ENCODE measurements at places on chromosomes 16 and 17.
A peak's percentile ranks its signal among the peaks of the same experiment; 100 is the strongest.

GRCh38 chr16:88424587-88425235 lies 28.4 kb upstream of the ZFPM1 start:
- no peak for DNase-seq

GRCh38 chr16:35687071-35687470 lies 2227.7 kb downstream of the TP53TG3F start:
- DNase-seq = no peak

DNA sequence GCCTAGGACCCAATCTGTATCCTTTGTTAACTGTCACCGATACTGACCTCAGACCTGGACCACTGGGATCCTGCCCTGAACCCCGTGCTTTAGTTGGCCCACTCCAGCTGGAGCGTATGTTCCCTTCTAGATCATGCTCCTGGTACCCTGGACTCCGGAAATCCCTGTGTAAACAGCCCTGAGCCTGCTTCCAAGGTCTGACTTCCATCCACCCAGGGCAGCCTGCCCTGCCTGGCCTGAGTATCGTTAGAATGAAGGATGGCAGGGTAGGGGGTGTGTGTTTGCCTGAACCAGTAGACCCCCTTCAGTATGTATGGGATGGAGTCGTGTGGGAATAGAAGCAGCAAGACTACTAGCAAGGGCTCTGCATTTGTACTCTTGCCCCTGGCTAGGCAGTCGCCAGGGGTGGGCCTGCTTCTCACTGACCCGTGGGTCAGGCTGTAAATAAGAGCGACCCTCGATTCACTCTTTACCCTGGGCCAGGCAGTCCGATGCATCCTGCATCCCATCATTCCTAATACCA lies 691 bp upstream of the TMEM98 start:
- DNase-seq = no peak

DNA sequence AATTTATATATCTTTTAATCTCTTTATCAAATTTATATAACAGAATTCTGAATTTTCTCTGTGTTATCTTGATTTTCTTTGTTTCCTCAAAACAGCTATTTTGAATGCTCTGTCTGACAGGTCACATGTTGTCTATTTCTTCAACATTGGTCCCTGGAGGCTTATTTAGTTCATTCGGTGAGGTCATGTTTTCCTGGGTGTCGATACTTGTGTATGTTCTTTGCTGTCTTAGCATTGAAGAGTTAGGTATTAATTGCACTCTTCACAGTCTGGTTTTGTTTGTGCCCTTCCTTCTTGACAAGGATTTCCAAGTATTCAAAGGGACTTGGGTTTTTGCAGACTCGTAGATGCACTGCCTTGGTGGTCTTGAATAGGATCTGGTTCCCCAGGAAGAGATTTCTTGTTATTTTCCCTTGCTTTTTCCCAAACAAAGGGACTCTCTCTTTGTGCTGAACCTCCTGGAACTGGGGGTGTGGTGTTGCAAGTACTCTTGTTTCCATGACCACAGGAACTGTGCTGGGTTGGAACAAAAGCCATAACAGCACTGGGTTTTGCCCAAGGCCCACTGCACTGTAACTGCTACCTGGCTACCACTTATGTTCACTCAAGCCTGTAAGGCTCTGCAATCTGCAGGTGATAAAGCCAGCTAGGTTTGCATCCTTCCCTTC lies 1483.0 kb downstream of the CDH8 start:
- DNase-seq = no peak

DNA sequence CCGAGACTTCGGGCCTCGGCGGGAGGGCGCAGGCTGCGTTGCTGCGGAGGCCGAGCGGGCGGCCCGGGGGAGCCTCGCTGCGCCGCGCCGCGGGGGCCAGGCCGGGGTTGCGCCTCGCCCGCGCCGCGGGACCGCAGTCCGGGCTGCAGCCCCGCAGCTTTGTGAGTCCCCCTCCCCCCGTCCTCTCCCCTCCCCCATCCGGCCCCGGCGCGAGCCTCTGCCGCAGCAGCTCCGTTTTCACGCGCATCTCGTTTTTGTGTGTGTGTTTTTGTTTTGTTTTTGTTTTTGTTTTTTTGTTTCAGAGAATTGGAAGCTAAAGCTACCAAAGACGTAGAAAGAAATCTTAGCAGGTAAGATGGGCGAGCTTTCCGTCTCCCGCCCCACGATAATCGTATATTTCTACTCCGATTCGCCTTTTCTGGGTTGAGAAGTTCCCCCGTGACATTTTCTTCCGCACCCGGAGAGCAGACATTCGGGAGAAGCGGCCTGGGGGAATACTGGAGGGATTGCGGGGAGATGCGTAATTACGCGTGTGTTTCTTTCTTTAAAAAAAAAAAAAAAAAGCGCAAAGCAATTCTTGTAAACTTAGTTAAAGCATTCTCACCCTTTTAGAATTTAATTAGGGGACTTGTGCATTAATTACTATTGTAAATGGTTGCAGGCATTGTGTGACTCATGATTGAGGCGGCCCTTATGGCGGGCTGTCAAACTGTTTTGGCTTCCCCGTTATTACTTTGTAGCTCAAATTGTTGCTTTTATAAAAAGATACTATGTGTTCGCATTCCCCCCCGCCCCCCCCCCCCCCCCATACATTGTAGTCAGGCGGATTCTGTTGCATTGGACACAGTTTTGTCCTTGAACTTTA lies 732 bp downstream of the TNRC6A start:
- DNase-seq = no peak

DNA sequence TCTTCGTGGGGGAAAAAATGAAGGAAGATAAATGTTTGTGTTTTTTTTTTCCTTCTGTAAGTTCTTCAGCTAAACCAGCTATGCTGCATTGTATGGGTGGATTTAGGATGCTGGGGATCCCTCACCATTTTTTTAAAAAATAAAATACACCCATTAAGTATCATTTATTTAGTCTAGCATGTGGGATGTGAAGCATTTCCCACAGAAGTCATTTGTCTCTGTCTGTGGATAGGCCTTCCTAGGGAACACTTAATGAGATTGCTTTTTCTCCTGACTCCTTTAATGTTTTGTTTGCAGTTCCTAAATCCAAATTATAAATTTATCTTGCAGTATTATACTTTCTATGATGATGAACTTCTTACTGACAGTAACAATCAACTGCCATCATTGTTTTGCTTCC lies 146.7 kb downstream of the PPM1E start:
- no peak for DNase-seq

GRCh38 chr17:5902181-5903140 lies 167.7 kb upstream of the WSCD1 start:
- DNase-seq = no peak

GRCh38 chr17:3944485-3945388 lies 19.5 kb downstream of the ATP2A3 start:
- DNase-seq = peak; percentile 46

DNA sequence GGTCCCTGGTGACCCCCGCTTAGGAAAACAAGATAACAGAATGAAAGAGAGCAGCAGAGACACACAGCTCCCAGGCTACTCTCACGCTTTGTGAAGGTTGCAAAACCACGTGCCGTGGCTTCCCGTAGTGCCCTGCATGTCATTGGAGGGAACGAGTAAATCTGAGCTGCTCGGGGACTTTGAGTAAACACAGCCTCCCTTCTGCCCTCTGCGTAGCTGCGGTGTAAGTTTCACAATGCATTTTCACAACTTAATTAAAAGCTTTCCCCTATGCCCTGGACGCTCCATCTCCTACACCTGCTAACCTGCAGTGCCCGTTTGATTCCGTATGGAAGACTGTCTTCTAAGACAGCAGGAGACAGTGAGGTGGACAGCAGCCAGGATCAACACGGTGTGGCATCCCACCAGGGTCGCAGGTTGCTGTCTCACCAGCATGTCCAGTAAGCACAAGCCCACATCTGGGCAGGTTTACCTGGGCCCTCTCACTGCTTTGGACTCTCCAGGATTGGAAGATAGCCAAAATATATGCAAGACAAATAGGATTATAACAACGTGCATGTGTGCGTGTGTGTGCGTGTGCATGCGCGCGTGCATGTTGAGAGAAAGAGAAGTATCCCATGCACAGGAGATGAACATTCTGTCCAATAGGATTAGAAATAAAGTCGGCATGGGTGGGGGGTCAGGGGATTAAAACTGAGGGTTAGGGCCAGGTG lies 116.4 kb upstream of the RCVRN start:
- no peak for DNase-seq

GRCh38 chr17:21843318-21843865 lies 151.1 kb downstream of the KCNJ18 start:
- no peak for DNase-seq

GRCh38 chr16:9186061-9186460 lies 94.6 kb downstream of the HAPSTR1 start:
- DNase-seq = no peak

- DNase-seq = no peak
Observed at GRCh38 chr16:8898660-8899318, 16.6 kb downstream of the LITAFD start.

GRCh38 chr17:10102817-10103216 lies 95.6 kb downstream of the GAS7 start:
- DNase-seq = no peak

DNA sequence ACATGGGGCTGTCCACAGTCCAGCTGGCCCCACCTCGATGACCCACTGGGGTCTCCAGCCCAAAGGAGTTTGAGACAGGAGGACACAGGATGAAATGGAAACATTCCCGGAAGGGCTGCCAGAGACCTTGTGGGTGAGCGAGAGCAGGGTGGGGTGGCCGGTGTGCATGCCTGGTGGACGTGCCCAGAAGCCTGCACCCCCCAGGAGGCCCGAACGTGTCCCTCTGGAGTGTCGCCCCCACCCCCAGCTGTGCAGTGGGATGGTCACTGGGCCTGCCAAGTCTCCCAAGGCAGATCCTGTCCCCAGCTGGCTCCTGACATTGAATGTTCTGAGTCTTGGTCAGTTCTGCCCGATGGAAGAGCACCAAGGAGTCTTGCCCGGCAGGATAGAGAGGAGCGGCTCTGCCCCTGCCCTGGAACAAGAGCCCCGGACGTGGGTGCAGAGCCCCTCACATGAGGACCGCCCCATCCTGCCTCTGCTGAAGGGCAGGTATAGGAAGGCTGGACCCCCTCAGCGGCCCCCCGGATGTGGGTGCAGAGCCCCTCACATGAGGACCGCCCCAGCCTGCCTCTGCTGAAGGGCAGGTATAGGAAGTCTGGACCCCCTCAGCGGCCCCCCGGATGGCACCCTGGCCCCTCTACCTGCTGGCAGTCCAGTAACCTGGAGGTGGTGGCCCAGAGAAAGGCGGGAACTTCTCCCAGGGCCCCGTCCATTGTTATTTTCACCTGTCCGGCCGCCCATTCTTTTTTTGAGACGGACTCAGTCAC lies 3.1 kb upstream of the CAPN15 start:
- DNase-seq = no peak

DNA sequence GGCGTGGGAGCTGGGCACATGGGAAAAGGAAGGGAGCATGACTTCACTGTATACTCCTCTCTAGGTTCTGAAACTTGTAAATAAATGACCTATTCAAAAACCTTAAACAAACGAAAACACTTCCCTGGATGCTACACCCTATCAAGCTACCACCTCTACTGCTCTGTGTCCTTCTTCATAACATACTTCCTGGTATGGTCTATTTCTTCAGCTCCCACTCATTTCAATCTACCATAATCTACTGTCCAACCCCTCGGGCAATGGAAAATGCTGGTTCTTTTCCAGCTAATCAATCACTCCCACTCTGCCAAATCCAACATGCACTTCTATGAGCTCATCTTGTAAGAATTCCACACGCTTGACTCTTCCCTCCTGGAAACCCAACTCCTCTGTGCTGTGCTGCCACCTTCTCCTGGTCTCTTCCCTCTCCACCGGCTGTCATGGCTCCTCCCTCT lies 42.4 kb downstream of the AMFR start:
- DNase-seq = peak; percentile 54

GRCh38 chr16:89484923-89485679 lies 5.3 kb downstream of the ANKRD11 start:
- DNase-seq = no peak

DNA sequence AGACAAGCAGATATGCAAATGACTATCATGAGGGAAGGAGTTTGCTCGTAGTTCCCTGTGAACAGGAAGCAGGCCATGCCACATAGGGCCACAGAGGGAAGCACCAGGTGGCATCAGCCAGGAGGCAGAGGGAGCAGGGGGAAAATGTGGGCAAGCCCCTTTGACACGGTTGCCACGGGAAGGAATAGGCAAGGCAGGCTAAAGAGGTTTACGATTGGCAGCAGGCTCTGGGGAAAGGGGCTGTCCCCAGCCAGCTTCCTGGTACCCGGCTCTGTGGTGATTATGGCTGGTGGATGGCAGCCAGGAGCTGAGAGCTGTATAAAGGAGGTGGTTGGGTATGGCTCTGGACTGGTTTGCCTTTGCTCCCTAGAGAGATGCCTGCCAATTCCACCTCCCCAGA lies 848 bp downstream of the CES3 start:
- no peak for DNase-seq

DNA sequence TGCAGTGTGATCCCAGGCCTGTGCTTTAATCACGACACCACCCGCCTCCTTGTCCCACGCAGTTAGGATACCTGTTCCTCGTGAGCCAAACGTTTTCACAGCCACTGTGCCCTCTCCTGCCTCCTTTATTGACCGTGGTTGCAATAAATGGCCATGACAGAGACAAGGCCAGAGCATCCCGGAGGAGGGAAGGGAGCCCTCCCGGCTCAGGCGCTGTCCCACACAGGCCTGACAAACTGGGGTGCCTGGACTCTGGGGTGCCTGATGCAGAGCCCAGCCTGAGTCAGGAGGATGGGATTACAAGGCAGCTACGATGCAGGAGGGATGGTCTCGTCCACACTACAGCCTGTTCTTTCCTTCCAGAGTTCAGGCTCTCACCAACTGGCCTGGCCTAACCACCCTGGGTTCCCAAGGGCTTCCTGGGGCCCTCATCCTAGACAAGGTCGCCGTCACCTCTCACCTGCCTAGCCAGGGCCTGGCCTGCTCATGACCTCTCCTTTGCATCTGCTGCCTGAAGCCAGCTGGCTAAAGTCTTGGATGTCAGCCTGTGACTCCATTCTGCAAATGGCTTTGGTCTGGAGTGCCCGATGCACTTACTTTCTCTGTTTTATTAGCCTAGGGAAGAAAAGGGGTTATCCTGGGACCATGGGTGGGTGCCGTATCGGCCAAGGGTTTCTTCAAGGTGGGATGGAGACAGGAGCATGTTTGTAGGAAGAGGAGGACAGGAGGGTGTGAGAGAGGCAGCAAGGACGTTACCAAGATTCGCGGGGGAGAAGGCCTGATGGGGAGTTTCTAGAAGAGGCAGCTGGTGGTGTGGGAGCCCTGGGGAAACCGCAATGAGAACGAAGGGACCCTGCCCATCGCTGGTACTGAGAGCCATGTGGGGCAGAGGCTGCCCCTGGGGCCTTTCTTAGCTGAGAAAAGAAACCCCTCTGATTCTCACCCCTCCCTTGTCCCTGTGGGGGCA lies 234.3 kb upstream of the TNRC6C start:
- no peak for DNase-seq

Data from urothelium cell line (cell line).